ENCODE measurements at places on chromosomes 1 and 21.

GRCh38 chr1:3998086-3998485, 98.0 kb upstream of the C1orf174 start:
- no peak overlapping the region for H3K27ac ChIP-seq
- H3K27me3 ChIP-seq, result peaks cover 8% of the 10 kb centered on the region
- H3K4me3 ChIP-seq, result no peak overlapping the region
- no peak for DNase-seq

DNA sequence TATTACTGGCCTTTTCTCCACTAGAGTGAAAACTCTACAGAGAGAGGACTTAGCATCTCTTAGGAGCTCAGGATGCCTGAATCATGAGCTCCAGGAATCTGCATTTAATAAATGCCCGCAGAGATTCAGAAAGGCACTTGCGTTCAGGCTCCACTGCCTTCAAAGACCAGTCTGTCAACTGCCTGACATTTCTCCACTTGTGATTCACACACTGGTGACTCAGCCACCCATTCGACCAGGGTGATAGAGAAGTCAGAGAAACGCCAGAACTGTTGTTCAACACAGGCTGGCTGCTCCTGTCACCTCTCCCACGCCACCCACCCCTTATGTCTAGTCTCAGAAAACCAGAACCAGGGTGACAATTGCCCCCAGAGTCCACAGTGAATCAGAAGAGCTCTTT, 26.9 kb upstream of the LBR start:
- DNase-seq, result no peak
- 0 out of 2 replicates have a peak, but pooled peaks cover 6% of the 10 kb centered on the region for H3K36me3 ChIP-seq
- H3K27me3 ChIP-seq, result no peaks in the 10 kb centered on the region
- no peaks in the 10 kb centered on the region for H3K4me1 ChIP-seq

- no peaks in the 10 kb centered on the region for H3K27me3 ChIP-seq
- no peak overlapping the region for H3K4me3 ChIP-seq
- peaks cover 2% of the 10 kb centered on the region for H3K36me3 ChIP-seq
- peaks cover 22% of the 10 kb centered on the region for H3K4me1 ChIP-seq
- no peak for DNase-seq
Observed at GRCh38 chr21:41973861-41974751, 20.3 kb upstream of the C2CD2 start.

DNA sequence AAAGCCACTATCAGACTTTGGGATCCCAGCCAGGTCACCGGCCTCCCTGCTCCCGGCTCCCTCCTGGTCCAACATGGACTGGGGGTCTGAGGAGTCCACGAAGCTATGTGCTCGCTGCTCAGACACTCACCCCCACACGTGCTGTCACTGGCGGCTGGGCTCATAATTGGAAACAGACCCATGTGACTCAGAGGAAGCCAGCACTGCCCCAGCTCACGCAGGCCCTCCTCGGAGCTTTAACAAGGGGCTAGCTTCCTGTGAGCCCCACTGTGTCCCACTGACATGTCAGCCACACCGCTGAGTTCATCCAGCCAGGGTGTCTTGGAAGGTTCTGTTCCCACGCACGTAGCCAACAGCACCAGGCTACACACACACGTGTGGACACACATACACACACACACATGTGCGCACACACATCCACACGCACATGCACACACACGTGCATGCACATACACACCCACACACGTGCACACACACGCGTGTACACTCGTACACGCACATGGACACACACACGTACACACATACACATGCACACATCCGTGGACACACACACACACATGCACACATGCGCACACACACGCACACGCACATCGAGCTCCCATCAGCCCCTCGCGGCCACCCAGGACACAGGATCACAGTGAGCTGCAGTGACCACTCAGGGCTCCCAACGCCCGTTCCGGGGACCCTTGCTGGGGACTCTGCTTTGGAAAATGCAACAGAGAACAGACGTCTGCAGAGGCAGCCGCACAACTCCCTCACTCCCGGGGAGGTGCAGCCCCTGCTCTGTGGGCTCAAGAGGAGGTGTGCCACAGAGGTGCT, 18.4 kb upstream of the COL6A2 start:
- no peaks in the 10 kb centered on the region for H3K36me3 ChIP-seq
- no peak overlapping the region for H3K4me3 ChIP-seq
- no peak overlapping the region for H3K27ac ChIP-seq
- no peak for DNase-seq
